ENCODE measurements at places on chromosomes 2 and 18.

GRCh38 chr2:173567493-173567892 lies 212.8 kb downstream of the CDCA7 start:
- no peak for DNase-seq

- DNase-seq = no peak
These were observed 17.8 kb upstream of the MPPE1 start for GRCh38 chr18:11925800-11926481.

DNA sequence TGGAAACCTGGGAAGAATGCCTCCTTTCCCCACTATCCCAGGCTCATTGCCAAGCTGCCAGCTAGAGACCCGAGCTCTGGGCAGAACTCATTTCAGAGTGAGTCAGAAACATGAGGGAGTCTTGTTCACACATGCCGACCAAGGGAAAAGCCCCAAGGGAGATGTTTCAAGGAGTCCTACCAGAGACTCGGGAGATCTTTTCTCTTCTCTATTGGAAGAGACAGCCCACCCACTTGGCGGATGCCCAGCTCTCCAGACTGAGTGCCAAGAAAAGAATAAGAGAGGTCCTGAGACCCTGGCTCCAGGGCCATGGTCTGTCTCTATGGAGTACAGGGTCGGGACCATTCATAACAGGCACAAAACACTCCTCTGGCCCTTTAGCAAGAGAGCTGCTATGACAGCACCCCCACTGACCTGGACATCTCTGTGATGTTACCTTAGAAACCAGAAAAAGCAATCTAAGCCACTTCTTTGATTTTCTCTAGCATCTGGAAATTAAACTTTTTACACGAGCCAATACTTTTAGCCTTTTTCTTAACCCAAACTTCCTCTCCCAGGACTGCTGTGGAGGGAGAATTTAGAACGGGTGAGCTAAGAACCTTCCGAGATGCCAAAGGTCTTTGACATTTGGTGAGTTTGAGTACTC lies 18.5 kb upstream of the IGFBP5 start:
- DNase-seq = no peak

DNA sequence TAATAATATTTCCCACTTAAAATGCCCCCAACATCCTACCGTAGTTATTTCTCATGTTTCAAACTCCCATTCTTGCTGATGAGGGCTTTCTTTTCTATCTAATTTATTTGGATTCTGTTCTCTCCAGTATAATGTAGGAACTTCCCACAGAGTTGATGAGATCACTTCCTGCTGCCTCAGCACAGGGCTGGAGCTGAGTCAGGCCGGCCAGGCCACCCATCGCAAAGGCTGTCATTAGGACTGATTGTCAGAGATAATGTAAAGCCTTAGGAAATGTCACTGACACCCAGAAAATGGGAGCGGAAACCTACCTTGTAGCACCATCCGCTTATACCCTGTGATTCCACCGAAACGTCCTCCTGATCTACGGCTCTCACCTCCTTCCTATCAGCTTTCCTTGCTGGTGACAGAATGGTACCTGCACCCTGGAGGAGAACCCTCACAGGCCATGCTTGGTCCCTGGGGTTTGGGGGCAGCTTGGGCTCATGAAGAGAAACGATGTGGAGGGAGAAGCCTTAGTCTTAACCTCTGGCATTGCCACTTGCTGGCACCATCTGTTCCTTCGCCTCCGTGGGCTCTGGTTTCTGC lies 672.8 kb upstream of the ID2 start:
- DNase-seq = no peak

DNA sequence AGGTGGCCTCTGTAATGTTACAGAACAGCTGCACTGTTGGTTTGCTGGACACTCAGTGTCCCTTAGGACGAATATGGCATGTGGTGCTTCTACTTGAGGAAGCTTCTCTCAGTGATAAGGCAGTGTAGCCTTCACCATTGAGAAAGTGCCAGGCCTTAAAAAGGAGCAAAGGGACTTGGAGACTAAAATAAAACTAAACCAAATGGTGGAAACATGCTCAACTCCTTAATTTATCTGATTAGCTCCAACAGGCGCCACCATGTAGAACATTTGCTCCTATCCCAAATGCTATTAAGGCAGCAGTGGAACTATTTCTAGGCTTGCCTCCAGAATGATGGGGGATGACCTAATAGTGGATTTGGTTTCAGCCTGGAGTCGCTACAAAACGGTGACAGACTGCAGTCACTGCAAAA lies 77.5 kb upstream of the MYL1 start:
- no peak for DNase-seq

GRCh38 chr2:11729362-11730212 lies 16.8 kb upstream of the LPIN1 start:
- DNase-seq = no peak

DNA sequence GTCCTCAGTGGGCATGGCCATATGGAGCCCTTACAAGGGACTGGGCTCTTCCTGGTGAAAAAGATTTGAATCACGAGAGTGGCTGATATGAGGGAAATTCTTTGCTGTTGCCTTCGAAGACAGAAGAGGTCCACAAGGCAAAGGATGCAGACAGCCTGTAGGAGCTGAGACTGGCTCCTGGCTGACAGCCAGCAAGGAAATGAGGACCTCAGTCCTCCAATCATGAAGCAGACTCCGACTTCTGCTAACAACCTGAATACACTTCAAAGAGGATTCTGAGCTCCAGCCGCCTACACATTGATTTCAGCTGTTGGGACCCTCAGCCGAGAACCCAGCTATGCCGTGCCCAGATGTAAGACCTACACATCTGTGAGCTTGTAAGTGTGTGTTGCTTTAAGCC lies 3.0 kb upstream of the ST8SIA5 start:
- no peak for DNase-seq

- no peak for DNase-seq
These were observed 84.2 kb downstream of the TEX51 start for GRCh38 chr2:126982935-126983334.

DNA sequence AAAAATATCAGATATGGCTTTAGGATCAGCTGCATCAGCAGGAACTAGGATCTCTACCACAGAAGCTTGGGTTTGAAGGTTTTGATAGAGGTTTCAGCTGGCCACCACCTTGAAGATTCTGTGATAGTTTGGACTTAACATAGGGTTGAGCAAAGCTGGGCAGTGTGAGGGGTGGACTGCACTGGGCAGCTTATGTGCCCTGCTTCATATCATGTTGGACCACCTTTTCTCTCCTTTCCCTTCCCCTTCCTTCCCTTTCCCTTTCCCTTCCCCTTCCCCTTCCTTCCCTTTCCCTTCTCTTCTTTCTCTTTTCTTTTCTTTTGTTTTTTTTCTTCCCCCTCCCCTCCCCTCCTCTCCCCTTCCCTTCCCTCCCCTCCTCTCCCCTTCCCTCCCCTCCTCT lies 196.3 kb upstream of the CXCR4 start:
- no peak for DNase-seq

DNA sequence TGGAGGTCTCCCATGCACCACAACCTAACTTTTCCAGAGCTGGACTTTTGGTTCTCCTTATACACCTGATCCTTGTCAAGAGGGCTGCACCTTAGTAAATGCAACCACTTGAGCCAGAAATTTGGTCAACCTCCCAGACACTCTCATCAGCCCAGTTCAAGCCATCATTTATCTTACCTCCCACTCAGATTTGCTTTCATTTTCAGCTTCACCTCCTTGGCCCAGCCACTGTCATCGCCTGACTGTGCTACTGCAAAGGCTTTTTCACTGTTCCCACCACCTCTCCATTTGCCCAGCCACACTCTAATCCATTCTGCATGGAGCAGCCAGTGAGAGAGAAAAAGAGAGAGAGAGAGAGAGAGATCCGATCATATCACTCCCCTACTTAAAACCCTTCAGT lies 112.4 kb upstream of the DDX18 start:
- DNase-seq = no peak
